ENCODE measurements at places on chromosomes 6 and 20.

- DNase-seq = peak; percentile 60
These were observed 561.6 kb upstream of the CHD6 start for GRCh38 chr20:42179768-42180167.

- no peak for DNase-seq
These were observed 564.8 kb downstream of the RFPL4B start for GRCh38 chr6:112911959-112912358.

DNA sequence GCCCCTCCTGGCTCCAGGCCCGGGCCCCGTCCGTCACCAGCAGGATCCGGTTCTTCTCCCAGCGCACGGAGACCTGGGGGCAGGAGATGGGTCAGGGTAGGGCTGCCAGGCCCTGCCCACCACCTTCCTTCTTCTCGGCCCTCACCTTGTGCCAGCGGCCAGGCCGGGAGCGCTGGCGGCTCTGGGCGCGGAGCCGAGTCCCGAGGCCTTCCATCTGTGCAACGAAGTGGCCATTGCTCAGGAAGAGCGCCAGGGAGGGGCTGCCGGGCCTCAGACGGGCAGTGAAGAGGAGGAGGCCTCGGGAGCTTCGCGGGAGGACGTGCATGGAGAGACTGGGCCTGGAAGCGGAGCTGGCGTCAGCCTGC, 7.9 kb downstream of the ADRM1 start:
- DNase-seq = no peak

DNA sequence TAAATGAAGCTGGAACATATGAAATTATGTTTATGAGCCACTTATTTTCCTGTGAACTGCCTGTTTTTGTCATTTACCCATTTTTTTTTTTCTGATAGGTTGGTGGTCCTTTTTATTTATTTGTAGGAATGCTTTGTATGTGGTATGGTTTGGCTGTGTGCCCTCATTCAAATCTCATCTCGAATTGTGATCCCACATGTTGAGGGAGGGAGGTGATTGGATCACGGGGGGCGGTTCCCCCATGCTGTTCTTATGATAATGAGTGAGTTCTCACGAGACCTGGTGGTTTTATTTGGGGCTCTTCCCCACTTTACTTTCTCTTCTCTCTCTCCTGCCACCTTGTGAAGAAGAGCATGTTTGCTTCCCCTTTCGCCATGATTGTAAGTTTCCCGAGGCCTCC, 77.3 kb downstream of the CDH26 start:
- DNase-seq = no peak

GRCh38 chr6:135801755-135802465, 49.6 kb upstream of the PDE7B start:
- DNase-seq = no peak

- no peak for DNase-seq
These were observed 60.3 kb downstream of the ADGRG6 start for GRCh38 chr6:142361779-142362750.

- no peak for DNase-seq
These were observed at the start of gene SRMS for GRCh38 chr20:63547725-63548480. SRMS (minus strand) TSS chr20:63547749; CDS start chr20:63547463, 286 bp downstream.

GRCh38 chr20:23000232-23000947, 34.7 kb upstream of the SSTR4 start:
- no peak for DNase-seq

- no peak for DNase-seq
These were observed 45.1 kb upstream of the TENT5A start for GRCh38 chr6:81797591-81797990.

DNA sequence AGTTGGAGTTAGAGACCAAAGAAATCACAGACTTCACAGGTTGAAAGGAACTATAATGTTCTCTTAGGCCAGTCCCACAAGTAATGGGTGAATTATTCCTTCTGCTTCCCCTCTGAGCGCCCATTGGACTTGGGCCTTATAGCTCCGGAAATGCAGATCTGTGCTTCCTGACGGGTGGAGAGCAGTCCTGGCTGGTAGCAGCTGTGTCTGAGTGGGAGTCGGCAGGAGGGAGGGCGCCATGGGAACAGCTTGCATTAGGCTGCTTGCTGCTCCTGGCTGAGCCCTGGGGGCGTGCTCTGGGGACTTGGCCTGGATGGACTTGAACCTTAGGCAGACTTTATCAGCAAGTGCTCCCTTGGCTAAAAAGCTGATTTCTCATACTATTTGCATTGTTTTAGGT, 18.4 kb upstream of the NUP153 start:
- no peak for DNase-seq

- no peak for DNase-seq
These were observed 13.4 kb downstream of the PHIP start for GRCh38 chr6:79064635-79065034.

- DNase-seq = no peak
These were observed 374.6 kb upstream of the JARID2 start for GRCh38 chr6:14871221-14871620.

- DNase-seq = no peak
These were observed 159.6 kb upstream of the ZNF217 start for GRCh38 chr20:53752971-53753879.

DNA sequence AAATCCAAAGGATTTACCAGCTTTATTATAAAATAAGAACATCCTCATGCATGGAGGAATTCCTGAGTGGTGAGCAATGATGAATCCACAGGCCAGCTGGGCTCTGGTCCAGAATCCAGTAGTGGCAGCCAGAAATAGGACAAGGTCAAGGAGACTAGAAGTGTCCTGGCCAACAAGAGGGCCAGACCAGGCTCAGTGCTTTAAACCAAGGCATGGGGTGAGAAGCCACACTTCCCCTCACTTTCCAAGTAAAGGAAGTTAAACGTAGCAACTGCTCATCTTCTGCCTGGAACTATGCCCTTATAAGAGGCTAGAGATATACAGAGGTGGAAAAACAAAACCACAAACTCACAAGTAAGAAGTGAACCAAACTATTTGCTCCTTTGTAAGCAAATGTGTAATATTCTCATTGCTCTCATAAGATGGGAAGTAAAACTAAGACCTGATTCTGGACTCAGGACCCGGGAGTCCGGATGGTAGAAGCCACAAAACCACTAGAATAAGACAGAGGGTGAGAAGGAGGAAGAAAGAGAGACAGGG, 253.2 kb downstream of the UST start:
- no peak for DNase-seq

- DNase-seq = no peak
These were observed 57.2 kb downstream of the BCAS4 start for GRCh38 chr20:50852085-50852484.

Measured in ecto neural progenitor cell (in vitro differentiated cells).